ENCODE measurements at places on chromosomes 6 and 20.

GRCh38 chr6:21441386-21441785 is 152.2 kb upstream of the SOX4 start:
- DNase-seq = no peak

- no peak for DNase-seq
Measured at GRCh38 chr6:44305200-44305725, 7.9 kb downstream of the AARS2 start.

- DNase-seq = no peak
Measured at GRCh38 chr6:11923621-11924020, 88.5 kb upstream of the HIVEP1 start.

- no peak for DNase-seq
Measured at GRCh38 chr6:135159531-135159930, 21.6 kb upstream of the MYB start.

GRCh38 chr20:32670773-32671455 is 2.8 kb downstream of the C20orf203 start:
- no peak for DNase-seq

DNA sequence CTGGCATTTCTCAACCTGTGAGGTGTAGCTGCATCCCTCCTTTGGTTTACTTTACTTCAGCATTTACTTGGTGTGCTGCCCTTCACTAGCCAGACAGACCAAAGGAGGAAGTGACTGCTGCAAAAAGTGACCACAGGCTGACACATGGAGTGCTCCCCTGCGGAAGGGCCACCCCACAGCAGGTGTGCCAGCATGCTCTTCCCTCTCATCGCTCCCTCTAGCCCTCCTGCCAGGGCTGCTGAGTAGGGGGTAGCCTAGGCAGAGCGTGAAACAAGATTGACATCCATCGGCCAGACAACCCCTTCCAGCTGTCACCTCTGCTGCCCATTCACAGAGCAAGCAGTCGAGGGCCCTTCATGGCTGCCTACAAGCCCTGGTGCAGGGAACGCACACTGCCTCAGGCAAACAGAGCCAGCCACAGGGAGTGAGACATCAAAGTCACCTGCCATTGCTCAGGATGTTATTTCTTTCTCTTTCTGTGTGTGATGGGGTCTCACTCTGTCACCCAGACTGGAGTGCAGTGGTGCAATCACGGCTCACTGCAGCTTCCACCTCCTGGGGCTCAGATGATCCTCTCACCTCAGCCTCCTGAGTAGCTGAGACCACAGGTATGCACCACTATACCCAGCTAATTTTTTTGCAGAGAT is 102.0 kb upstream of the RPS6KA2 start:
- peak; percentile 13 for DNase-seq

DNA sequence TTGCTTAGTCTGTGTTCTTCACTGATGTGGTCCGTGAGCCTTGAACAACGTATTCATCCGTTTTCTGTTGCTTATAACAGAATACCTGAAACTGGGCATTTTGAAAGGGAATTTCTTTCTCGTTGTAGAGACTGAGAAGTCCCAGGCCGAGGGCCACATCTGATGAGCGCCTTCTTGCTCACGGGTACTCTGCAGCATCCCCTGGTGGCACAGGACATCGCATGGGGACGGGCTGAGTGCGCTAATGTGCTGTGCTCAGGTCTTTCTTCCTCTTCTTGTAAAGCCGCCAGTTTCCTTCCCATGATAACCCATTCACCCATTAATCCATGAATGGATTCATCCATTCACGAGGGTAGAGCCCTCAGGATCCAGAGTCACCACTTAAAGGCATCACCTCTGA is 161.0 kb downstream of the NFATC2 start:
- no peak for DNase-seq

DNA sequence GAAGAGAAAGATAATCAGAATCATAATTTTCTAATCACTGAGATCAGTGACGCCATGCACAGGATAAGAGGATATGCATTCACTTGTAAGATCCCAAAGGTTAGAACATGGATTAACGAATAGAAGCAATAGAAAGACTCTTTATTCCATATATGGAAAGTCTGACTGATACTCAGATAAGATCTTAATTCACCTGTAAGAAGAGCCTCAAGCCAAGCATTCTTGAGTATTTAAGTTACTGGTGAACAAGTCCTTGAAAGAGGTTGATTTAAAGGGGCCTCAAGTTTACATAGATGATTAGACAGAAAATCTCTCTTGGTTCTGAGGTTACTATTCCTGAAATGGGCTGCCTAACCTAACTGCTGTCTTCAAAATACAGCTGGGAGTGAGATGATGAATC is 53.8 kb upstream of the MTRF1L start:
- no peak for DNase-seq

DNA sequence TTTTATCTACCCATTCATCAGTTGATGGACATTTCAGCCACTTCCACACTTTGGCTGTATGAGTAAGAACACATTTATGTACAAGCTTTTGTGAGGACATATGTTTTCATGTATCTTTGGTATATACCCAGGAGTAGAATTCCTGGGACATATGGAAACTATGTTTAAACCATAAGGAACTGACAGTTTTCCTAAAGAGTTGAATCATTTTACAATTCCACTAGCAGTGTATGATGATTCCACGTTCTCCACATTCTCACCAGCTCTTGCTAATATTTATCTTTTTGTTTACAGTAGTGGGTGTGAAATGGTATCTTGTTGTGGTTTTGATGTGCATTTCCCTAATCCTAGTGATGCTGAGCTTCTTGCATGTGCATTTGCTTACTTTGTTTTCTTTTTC is 338.1 kb downstream of the PLCB1 start:
- no peak for DNase-seq

- peak; percentile 23 for DNase-seq
Measured at GRCh38 chr6:125728739-125729138, 20.7 kb upstream of the HEY2 start.

GRCh38 chr6:11917951-11918738 is 94.0 kb upstream of the HIVEP1 start:
- no peak for DNase-seq

DNA sequence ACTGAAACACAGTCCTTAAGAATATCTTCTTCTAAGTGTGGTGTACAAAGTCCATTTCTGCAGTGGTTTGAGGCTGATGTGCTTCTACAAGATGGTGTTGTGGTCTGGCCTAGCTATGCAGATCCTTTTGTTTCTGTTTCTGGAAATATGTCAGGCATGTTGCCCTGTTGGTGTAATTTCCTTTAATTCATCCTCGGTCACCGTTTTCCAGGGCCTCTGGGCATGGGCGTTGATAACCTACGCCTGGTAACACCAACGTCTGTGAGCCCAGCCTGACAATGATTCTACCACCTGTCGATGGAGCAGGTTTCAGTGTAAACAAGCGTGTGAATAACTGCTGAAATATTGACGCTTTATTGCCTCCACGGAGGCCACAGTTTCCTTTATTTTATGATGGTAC is 33.3 kb upstream of the AFDN start:
- DNase-seq = no peak

DNA sequence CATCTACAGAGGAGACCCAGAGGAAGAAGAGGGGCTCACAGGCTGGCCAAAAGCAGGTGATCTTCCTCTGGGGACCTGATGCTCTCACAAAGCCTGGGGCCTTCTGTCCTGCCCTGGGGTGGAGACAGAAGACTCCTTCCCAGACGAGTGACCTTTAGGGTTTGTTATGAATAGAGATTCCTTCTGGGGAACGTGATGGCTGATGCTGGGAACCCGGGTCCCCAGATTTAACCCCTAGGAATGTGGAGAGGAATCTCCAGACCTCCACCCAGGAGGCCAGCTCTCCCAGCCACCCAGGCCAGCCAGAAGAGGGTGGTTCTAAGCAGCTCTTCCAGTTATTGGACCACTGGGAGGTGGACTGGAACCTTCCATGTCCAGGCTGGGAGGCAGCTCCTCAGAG is 16.8 kb upstream of the CCN5 start:
- no peak for DNase-seq

DNA sequence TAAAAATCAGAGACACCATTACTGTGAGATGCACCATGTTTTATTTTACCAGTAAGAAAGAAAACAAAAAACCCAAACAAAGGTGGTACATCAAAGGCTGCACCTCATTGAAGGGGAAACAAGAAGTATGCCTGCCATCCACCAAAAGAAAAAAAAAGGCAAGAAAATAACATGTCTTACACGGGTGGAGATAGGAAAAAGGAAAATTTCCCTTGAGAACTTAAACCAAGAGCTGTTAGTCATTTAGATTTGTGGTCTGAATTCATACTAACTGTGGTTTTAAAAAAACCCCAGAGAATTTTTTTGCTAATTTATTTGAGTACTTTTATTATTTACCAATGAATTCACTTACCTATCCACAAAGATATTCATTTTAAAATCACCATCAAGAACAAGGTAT is 144.0 kb downstream of the LRRC1 start:
- no peak for DNase-seq

DNA sequence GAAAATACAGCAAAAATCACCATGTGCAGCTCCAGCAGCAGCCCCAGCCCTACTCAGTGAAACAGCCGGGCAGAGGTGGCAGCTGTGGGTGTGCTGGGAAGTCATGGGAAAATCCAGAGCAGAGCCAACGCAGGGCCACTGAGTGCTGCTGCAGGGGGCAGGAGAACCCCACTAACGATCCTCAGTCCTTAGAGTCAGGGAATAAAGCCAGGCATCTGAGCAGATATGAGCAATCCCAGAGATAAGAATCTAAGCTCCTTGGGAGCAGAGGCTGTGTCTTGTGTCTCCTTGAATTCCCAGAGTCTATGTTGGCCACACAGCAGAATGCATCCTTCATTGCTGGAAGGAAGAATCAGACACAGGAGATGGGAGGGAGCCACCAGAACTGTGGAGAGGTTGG is 493.1 kb upstream of the MAP3K7 start:
- DNase-seq = no peak

GRCh38 chr6:157304899-157305663 is 18.2 kb downstream of the TMEM242 start:
- DNase-seq = no peak

- no peak for DNase-seq
Measured at GRCh38 chr6:76490456-76490855, 418.0 kb upstream of the IMPG1 start.

DNA sequence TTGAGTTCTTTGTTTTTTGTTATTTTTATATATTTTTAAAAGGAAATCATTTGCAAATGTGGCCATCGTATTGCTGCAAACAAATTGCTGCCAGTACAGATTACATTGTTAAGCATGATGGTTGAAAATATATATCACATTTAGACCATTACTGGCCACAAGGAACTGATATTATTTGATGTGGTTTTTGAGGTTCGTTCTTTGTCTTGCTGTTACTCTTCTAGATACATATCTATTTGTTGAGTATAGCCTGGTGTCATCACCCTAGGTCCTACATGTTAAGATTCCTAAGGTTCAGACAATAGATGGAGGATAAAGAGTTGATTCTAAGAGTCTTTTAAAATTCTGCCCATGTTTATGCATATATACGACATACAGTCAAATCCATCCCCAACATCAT is 306.0 kb downstream of the FARS2 start:
- DNase-seq = no peak

DNA sequence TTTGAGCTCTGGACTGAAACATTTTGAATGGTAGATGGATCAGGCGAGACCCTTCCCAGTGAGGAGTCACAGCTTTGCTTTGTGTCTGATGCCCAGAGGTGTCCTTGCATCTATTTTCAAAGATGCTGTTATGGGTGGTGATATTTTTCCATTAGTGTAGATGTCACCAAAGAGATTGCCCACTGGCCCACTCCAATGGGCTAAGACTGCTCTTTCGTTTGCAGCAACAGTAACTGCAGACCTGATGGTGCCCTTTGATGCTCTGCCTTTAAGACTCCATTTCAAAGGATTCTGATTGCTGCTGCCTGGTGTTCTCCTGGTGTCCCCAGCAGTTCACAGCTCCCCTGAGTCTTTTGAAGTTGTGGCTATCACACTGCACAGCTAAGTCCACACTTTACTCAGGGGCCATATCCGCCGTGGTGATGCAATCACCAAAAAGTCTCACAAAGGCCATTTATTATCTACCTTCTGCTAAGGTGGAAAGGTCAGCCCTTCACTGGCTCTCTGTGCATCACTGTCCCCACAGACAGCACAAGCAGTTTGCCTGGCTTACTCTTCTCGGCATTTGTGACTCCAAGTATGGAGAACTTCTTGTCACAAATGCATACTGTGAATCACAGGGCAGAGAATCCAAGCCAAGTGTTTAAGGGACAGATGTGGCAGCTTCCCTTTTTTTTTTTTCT is 56.4 kb downstream of the NOX3 start:
- no peak for DNase-seq

DNA sequence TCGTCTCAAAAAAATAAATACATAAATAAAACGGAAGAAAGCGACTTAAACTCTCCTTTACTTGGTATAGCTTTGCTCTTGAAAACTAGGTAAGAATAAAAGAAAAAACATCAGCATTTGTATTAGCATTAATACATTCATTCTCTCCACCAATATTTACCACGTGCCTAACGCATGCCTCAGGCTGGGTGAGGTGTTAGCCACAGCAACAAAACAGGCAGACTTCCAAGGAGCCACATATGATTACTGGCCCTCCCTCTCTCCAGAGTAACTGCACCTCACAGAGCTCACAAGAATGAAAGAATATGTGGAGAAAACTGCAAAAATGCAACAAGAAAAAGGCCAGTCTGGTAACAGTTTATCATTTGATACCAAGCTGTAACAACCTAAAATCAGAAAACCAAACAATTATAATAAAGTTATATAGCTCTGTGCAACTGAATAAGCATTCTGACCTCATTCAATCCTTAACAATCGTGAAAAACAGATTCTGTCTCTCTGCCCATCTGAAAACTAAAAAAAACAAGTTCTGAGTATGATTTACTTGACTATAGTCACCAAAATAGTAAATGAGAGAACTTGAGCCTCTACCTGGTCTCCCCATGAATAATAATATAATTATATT is 5.2 kb downstream of the NAPB start:
- no peak for DNase-seq

DNA sequence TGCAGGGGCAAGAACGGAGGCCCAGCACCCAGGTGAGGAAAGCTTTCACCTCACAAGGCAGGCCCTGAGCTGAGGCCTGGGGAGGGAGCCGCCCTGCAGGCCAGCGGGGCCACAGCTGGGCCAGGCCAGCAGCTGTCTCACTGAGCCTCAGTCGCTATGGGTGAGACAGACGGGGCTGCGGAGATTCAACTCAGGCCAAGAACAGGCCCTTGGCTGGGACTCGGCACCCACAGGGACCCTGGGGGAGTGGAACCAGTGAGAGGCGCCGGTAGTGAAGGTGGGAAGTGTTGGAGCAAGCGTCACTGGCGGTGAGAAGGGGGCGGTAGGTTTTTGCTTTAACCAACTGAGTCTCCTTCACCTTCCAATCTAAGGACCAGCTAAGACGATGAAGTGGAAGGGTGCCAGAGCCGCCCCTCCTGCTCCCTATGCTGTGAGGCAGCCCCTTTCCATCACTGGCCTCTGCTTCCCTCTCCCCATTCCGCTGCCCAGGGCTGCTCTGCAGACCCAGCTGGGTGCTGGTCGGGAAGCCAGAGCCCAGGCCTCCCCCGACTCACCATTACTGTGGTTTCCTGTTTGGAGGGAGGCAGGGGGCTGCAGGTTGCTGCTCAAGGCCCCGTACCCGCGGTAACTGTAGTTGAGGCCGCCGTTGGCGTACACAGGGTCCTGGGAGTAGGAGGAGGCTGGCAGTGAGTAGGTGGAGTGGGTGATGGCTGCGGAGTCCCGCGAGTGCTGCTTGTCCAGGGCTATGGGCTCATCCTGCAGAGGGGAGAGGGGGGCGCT is 93.7 kb downstream of the ASXL1 start:
- DNase-seq = no peak

Data from NCI-H510A treated with DMSO at 0.1 percent for 48 hours (cell line).